CD4-positive, alpha-beta T cell (primary cell): ENCODE measurements at places on chromosomes 3 and 15.

GRCh38 chr3:53150247-53151085, 10.5 kb upstream of the PRKCD start:
- DNase-seq = no peak

DNA sequence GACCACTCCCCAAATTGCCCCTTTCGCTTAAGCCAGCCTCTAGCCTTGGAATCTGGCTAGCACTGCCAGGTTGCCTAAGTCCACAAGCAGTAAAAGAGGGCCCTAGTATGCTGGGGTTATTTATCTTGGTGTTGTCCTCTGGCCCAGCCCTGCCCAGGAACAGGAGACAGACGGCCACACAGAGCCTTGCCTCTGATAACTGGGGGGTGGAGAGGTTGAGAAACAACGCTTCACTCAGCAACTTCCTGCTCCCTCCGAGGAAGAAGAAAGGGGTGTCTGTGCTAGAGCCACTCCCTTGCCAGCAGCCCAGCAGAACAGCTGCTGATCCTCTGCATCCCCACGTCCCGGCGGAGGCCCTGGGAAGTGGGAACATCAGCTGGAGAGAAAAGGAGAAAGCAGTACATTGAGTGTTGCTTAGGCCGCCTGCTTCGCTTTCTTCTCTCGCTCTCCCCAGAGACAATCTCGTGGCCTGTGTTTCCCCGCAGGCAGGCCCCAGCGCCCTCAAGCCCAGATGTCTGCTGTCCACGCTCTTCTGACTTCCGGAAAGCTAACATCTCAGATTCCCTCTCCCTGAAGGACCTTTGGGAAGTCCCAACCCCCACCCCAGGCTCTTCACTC, 22.6 kb upstream of the C3orf70 start:
- DNase-seq = no peak

GRCh38 chr15:48559285-48559684, 86.2 kb downstream of the FBN1 start:
- DNase-seq = no peak

GRCh38 chr3:33155301-33155700, 41.5 kb downstream of the CRTAP start:
- no peak for DNase-seq

DNA sequence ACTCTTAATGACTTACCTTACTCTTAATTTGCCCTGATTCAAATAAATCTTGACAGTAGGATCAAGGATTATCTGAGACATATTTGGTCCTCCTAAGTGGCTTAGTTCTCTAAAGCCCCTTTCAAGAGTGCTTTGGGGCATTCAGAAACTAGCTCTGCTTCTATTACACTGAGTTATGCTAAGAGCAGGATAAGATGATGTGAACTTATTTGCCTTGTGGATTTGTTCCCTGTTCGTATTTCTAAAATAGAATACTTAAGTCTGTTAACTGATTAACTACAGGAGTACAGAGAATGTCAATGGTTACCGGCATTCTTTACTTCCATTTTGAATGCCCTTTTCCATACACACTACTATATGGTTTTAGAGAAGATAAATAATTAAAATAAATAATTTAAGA, 14.8 kb upstream of the FRMD4B start:
- DNase-seq = no peak

DNA sequence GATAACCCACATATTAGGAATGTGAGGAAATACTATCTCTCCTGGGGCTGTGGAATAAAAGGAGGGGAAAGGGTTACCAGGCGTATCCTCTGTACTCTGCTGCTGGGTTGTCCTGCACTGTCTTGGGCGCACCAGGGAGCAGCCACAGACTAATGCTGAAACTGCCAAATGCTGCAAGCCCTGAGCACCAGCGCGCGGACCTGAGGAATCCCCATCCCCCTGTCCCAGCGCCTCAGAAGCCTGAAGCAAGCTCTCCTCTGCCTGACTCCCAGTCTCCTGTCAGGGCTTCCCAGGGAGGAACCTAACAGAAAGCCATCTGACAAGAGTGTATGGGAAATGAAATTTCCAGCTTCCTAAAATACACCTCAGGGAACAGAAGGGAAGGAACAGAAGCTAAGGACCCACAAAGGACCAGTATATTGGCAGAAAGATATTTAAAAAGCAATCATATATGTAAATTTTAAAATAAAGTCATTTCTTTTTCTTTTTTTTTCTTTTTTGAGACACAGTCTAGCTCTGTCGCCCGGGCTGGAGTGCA, 158.3 kb upstream of the C2CD4B start:
- DNase-seq = no peak

DNA sequence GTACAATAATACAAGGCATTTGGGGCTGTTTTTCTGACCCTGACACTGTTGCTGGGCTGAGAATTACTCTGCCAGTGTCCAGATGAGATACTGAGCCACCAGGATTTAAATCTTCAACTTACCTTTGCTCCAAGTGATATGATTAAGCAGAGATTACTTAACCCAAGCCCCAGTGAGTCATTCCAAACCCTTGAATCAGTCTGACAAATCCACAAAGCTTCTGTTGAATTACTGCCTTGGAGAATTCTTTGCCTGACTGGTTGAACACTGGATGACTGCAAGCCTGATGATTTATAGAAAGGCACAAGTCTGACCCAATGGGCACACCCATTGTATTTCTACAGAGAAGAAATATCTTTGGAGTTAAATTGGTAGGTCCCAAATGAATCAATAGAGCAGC, 88.2 kb upstream of the TSC22D2 start:
- DNase-seq = no peak

DNA sequence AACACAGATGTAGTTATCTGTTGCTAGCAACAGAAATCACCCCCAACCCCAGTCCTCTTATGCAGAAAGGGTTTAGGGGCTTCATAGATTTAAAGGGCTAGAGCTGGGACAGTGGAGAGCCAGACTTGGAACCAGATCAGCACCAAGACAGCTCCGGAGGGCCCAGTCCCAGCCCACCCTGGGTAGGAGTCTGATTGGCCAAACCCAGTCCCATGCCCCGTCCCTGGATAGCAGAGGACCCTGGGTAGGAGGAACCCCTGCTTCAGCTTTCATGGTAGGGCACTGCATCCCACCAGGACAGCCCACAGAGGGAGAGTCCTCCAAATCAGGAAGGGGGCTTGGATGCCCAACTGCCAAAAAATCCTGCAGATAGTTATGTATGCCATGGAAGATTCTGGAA, 103.0 kb downstream of the CORO2B start:
- no peak for DNase-seq

DNA sequence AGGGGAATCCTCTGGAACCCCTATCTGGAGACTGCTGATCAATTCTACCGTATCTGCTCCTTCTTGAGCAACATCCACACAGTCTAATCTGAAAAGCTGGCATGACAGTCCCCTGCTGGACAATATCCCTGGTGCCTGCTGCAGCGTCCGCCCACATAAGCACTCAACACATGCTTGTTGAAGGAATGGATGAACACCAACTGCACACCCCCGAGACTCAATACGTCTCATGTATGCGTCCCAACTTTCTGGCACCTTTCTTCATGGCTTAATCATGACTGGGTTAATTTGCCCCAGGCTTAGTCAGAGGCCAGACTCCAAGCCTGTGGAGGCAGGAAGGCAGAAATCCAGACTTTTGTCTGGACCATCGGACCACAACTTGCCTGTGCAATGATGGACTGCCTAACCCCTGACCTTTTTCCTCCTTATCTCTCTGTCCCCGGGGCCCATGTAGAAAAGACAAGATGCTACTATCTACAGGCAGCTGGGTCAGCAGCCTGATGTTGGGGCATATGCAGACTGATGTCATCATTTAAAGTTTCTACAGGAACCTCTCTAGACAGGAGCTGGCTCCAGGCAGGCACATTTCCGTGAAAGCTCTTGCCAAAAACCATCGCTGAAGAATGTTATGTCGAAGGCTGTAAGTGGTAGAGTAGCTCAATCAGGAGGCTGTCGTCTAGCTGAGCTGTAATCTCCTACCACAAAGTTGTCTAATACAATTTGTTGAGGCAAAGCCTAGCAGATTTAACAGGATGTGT, 114.1 kb upstream of the TPM1 start:
- DNase-seq = no peak

DNA sequence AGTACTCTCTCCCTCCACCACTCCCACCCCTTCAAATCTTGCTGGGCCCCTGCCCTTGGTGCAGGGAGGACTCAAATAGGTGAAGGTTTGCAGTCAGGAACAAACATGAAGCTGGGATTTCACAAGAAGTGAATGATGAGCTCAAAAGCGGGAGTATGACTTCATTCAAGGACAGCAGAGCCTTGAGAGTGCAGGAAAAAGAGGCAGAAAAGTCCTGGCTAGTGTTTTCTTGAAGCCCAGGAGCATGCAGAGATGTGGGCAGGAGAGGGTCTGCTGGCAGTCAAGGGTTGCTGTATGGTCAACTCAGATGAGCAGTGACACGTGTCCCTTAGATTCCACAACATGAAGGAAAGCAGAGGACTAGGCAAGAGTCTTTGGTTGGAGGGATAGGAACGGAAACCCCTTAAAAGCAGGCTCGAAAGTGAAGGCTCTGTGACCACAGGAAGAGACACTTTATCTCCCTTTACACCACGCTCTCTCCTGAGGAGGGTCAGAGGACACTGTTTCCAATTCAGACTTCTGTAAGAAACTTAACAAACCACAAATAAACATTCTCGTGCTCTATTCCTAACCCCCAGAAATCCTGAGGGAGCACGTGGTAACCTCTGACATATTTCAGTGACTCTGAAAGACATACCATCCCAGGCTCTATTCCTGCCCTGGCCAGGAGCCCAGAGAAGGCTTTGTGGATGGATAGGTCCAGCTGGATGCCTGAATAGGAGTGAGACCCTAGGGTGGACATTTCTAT, 168.0 kb upstream of the NDN start:
- DNase-seq = no peak

GRCh38 chr15:72319985-72320671, at the start of gene CELF6:
Gene CELF6 (minus strand): TSS chr15:72320157. CDS start chr15:72319874, 283 bp downstream.
- peak; percentile 82 for DNase-seq

DNA sequence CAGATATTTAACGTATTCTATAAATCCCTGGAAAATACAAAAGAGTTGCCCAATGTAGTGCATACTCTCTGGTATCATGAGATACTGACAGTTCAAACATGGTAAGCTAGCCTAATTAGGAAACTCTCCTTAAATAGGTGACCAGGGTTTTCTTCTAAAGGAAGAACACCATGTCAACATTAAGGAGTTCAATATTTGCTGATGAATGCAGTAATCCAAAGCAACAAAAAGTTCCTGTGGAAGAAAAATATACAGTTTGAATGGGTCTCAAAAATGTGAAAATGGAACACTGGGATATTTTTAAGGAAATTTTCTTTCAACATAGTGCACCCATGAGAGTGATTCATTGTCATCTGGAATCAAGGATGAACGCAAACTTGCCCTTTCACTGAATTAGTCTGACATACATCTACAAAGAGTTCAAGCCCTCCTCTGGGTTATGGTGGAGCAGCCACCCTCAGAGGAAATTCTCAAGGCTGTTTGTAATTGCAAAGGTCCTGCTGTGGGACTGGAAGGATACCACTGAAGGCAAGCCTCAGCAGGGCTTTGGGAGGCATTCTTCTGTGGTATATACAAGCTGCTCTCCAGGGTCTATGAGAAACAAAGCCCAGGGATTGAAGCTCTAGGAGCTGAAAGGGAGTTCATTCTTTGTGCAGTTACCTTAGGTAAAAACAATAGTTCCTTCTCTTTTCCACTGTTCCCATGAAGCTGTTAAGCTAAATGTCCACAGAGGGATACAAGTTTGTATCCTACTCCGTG, 700.3 kb downstream of the TUSC7 start:
- no peak for DNase-seq

- DNase-seq = no peak
Measured at GRCh38 chr15:100812802-100813201, 66.8 kb upstream of the ALDH1A3 start.

DNA sequence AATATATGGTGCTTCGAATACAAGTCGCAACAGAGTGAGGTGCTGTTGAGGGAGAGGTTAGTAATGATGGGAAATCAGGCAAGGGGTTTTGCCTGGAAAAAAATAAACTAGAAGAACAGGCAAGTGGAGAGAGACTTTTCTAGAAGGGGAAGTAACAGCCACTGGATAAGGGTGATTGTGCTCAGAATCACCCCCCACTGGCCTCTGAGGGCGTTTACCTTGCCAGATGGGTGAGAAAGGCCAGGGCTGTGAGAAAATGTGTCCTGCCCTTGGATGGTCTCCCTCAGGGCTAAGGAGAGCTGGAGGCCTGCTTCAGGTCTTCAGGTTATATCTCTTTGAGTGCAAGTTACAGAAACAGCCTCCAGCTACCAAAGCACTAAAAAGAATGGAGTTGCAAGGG, 151.8 kb downstream of the MEX3B start:
- no peak for DNase-seq

DNA sequence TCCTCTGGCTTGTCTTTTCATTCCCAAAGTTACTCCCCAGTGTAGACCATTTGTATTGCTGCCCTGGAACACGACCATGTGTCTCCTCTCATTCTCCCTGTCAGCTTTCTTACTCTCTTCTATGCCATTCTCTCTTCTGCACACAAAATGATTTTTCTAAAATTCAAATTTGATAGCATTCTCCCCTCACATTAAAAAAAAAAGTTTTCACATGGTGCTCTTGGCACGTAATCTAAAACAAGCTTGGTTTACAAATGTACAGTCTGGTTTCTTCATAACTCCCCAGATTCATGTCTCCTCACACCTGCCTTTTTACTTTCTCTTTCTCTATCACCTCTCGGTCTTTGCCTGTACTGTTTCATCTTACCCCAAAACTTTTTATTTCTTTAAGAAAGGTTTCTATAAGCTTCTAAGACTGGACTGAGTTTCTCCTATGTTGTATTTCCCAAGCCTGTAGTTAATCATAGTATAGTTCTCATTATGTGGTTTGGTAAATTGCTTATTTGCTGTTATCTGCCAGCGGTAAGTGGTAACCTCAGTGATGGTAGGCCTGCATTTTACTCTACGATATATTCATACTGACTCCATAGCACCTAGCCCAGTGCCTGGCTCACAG, 31.2 kb downstream of the BCHE start:
- no peak for DNase-seq
